Effector CD4-positive, alpha-beta T cell (primary cell): ENCODE measurements at places on chromosomes 16 and 17.

DNA sequence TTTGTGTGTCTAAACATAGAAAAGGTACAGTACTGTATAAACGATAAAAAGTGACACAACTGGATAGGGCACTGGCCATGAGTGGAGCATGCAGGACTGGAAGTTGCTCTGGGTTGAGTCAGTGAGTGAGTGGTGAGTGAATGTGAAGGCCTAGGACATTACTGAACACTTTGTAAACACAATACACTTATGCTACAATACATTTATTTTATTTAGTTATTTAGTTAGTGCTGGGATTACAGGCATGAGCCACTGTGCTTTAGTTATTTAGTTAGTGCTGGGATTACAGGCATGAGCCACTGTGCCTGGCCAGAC is 4.6 kb downstream of the CFAP20 start:
- no peak for DNase-seq

DNA sequence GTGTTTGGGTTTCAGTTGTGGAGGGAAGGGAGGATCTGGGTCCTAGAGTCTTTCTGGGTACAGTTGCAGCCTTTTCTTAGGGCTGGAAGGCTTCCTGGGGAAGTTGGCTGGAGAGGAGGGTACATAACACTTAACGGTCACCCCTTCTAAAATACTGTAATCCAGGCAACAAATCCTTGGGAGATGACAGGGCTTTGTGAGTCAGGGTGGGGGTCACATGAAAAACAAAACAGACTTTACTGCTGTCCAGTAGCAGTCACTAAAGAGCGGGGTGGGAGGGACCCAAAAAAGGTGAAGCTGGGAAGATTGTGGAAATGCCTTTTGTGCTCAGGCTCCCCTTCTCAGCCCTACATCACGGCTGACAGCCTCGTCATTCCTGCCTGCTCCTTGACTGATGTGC is 6.3 kb downstream of the SAP30BP start:
- DNase-seq, result no peak

- peak; percentile 48 for DNase-seq
Observed at GRCh38 chr16:383326-384051, 1.7 kb upstream of the PGAP6 start.

DNA sequence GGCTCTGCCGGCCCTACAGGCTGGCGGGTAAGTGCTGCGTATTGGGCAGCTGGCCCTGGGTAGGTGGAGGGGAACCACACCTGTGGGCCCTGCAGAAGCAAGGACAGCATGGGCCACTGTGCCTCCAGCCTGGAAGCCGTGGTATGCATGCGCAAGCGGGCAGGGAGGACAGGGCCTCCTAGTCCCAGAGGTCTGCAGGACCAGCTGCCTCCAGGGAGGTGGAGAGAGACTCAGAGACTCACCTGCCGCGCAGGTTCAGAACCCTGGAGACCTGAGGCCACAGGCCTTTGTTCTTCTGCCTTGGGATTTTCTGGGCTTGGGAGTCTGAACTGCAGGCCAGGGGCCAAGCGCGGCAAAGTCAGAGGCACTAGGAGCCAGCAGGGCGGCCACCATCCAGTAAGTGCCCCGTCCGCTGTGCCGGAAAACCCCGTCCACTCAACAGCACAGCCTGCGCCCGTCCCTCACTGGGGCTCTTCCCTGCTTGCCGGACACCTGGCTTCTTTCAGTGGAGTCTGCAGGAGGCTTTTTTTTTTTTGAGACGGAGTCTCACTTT is 8.8 kb upstream of the RAB40C start:
- DNase-seq, result no peak

DNA sequence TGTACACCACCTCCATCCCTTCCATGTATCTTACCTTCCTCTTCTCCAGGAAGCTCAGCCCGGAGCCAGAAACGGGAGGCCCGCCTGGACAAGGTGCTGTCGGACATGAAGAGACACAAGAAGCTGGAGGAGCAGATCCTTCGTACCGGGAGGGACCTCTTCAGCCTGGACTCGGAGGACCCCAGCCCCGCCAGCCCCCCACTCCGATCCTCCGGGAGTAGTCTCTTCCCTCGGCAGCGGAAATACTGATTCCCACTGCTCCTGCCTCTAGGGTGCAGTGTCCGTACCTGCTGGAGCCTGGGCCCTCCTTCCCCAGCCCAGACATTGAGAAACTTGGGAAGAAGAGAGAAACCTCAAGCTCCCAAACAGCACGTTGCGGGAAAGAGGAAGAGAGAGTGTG is 756 bp upstream of the MVP start:
- DNase-seq, result no peak
